ENCODE measurements at places on chromosomes 16 and 17. TPM values are rescaled to one million over a fixed set of nuclear protein-coding genes. Genes with fewer than 3 reads are reported as not detected.
A peak's percentile ranks its signal among the peaks of the same experiment; 100 is the strongest.

DNA sequence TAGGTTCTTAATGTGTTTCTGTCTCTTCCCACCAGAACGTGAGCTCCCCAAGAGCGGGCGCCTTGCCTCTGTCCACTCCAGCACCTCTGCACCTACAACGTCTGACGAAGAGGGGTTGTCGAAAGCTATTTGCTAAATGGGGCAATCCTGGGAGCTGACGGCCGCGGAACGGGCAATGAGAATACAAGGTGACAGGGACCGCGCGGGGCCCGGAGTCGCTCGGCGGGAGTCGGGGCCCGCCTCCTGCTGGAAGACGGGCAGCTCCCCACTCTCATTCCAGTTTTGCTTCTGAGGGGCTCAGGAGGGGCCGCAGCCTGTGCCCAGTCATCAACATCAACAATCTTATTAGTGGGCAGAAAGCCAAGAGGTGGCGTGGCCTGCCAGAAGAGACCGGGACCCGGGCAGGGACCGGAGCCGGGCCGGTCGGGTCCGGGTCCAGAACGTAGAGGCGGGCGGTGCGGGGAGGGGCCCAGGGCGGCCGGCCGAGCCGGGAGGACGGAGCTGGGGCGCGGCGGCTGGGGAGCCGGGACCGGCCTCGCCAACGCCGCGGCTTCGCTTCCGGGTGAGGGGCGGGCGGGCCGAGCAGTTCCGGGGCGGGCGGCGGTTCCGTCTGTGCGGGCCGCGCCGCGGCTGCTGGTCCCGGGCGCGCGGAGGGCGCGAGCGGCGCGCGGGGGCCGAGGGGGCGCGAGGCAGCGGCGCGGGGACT, at the start of gene MOSMO:
TSS of gene MOSMO (plus strand) at position 603 of the 706 bp plus-strand sequence. CDS start 191 bp downstream, outside the sequence.
- peak; percentile 64 for DNase-seq

DNA sequence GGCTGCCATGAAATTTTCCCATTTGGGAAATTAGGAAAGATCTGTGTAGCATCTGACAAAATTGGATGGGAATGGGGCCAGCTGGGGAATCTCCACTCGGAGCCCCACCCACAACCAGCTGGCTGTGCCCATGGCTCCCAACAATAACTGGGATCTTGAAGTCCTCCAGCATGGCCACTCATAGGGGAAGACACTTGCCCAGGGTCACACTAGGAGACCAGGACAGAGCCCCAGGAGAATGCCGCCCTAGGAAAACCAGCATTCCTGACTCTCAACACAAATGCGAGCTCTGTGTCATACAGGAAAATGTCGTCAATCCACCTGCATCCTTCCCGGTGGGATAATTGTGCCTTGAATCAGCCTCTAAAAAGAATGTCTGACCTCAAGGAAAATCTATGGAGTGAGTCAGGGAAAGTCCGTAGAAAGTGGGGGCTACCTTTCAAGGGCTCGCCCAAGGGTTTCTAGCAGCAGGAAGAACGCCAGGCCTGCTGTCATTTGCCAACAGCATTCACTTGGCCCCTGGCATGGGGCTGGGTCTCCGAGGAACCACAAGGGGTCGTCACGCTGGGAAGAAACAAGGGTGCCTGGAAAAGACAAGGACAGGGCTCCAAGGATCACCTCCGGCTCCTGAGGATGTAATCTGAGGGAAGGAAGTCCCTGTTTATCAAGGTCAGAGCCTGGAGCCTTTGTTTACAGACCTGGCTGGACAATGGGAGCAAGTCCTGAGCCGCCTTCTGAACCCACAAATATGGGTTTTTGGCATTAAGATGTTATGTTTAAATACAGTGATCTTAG, 15.9 kb downstream of the CDH5 start:
- DNase-seq, result peak; percentile 98

DNA sequence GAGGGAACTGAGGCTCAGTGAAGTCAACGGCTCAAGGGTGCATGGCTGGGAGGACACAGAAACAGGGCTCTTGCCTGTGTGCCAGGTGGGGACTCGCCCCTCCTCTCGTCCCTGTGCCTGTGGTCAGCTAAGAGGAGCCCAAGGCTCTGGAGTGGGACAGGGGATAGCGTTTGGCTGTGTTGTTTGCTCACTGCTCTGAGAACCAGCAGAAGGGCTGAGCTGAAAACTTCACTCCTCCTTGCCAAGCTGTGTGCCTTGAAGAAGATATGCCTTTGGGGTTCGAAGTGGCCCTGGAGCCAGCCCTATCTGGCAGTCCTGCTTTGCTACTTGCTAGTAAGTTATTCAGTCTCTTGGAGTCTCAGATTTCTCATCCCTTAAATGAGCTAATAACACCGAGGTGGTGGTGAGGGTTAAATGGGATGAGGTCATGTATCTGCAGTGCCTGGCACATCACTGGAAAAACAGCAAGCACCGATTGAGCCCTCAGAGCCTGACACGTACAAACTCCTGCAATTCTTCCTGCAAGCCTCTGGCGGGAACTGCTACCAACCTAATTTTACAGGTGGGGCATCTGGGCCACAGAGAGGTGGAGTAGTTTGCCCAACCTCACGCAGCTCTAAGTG, 17.7 kb downstream of the FOXL1 start:
- no peak for DNase-seq

GRCh38 chr16:62977876-62978275, 941.6 kb upstream of the CDH8 start:
- peak; percentile 30 for DNase-seq

- no peak for DNase-seq
Observed at GRCh38 chr16:87541872-87542234, 49.0 kb upstream of the ZCCHC14 start.

DNA sequence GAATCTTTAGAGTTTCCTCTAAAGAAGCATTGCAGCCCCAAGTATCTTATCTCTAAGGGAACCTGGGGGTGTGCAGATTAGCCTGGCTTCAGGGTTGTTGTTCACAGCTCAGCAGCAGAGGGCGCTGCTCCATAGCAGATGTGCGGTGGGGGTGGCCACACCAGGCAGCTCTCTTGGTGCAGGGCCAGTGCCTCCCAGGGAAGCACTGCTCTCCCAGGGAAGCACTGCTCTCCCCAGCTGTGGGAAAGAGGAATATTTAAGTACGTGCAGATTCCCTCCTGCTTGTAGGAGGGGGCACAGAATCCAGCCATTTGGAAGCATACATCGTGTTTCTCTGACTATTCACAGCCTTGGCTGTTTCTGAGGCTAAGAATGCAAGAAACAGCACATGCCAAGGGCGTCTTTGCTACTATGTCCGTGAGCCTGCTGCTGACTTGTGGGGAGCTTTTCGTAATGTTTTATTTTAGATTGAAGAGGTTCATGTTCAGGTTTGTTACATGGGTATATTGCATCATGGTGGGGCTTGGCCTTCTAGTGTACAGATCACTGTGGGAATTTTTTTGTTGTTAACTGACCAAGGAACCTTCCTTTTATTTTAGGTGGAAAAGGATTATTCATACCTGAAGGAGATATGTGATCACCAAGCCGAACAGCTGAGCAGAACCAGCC, 217.8 kb downstream of the SPECC1 start:
- peak; percentile 57 for DNase-seq

DNA sequence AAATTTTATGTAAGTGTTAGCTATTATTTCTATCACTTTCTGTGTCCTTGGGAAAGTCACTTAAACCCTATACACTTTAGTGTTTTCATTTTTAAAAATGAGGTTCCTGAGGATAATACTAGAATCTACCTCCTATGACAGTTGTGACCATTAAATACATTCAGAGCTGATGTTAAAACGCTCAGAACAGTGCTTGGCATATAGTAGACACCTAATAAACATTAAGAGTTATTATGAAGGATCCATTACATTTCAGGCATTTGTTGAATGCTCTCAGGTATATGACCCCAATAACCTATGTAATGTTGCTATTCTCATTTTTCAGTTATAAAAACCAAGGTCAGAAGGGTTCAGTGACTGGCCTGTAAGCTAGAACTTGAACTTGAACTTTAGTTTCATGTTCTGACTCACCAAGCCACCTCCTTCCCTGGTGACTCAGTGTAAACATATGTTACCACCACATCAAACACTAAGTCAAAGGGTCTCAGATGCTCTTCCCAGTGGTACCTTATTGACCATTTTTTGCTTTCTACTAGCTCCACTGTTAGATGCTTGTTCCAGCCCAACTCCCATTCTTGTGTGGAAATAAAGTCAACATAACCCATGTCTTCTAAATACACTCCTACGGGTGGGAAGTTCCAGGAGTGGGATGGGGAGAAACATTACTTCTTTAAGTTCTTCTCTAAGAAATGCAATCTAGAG, 47.6 kb downstream of the HSD17B2 start:
- DNase-seq, result peak; percentile 91

- DNase-seq, result peak; percentile 93
Observed at GRCh38 chr16:14007450-14007849, 63.7 kb upstream of the MRTFB start.

DNA sequence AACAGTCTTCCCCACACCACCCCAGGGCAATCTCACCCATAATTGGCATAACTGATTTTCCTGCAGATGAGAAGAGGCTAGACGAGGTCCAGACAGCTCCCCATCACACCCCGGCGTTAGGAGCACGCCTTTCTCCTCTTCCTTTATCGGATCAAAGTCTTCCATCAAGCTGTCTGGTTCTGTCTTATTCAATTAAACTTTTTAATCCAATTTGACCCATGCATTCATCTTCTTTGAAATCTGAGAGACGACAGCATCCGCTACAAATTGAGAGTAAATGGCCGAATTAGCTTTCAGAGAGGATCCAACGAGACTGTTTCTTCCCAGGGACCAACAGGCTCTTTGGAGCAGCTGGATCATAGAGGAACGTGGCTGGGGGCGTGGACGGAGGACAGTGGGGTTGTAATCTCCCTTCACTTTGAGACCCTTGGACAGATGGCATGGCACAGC, 44.4 kb upstream of the GPRC5B start:
- no peak for DNase-seq

DNA sequence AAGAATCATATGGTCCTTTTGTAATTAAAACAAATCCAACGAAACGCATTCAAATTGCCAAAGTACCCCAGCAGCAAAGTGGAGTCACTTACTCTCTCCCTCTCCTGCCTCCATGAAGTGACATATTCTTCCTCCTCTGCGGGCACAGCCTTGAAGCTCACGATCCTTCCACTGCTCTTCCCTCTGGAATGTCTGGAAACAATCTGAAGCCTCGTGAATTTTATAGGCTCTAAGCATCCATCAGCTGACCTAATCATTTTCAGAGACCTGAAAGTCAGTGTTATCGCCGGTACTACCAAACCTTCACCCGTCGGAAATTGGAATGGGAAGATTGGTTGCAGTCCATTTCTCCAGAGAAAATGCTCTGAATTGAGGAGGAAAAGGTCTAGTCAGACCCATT, 134.5 kb upstream of the FOXF1 start:
- no peak for DNase-seq

DNA sequence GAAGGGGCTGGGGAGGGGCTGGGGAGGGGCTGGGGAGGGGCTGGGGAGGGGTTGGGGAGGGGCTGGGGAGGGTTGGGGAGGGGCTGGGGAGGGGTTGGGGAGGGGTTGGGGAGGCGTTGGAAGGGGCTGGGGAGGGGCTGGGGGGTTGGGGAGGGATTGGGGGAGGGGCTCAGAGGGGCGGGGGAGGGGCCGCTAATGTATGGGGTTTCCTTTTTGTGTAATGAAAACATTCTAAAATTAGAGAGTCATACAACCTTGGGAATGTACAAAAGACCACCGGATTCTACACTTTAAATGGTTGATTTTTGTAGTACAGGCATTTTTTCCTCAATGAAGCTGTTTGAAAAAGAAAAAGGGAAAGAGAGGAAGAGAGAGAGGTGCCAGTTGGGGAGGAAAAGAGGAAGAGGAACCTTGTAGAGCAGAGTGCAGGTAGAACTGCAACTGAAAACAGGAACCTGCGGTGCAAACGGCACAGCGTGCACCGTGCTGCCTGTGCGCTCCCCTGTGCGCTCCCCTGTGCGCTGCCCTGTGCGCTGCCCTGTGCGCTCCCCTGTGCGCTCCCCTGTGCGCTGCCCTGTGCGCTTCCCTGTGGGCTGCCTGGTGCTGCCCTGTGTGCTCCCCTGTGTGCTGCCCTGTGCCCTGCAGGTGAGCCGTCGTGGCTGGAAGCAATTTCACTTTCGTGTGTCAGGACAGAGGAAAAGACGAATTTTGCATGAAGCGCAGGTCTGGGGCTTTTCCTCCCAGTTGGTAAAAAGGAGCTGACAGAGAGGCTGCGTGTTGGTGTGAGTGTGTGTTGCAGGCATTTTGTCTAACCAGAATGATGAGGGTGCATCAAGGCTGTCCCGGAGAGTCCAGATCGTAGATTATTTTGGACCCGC, 40.8 kb downstream of the METRNL start:
- no peak for DNase-seq

DNA sequence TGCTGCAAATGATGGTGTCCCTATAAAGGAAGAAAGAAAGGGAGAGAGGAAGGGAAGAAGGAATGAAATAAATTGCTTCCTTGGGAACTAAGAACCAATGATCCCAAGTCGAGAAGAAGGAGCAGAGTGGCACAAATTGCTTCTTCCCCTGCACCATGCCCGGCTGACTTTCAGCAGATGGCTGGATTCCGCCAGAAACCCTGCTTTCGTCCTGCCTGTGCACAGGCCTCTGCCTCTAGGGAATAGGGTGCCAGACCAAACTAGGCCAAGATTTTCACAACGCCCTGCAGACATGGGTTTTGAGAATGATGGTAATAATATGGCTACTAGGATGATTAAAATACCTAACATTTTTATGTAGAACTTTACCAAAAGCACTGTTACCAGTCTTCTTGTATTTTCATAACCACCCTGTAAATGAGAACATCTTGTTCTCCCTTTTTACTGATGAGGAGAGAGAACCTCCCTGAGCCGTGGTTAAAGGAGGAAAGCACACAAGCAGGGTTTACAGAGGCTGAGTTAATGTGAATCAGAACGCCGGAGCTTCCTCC, 122.1 kb upstream of the HSBP1 start:
- DNase-seq, result no peak

TMEM88 gene
- total RNA-seq, result 0.64 TPM

NPTX1 gene
- total RNA-seq, result under 0.01 TPM

FOXN1 gene
- 0.38 TPM for total RNA-seq

INO80E gene
- total RNA-seq, result 22.6 TPM

NLE1 gene
- 10.2 TPM for total RNA-seq

All from bronchial epithelial cell (primary cell).